NCI-H1092 treated with DMSO at 0.1 percent for 48 hours (cell line): ENCODE measurements at places on chromosomes 7 and 10.

GRCh38 chr10:61464461-61465170 lies 11.4 kb upstream of the TMEM26 start:
- no peak for DNase-seq

- no peak for DNase-seq
Observed at GRCh38 chr10:74973741-74974392, 137.6 kb upstream of the SAMD8 start.

DNA sequence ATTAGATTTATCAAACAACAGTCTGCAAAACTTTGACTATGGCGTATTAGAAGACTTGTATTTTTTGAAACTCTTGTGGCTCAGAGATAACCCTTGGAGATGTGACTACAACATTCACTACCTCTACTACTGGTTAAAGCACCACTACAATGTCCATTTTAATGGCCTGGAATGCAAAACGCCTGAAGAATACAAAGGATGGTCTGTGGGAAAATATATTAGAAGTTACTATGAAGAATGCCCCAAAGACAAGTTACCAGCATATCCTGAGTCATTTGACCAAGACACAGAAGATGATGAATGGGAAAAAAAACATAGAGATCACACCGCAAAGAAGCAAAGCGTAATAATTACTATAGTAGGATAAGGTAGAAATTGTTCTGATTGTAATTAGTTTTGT lies 31.4 kb downstream of the LRRC17 start:
- no peak for DNase-seq

GRCh38 chr7:43108255-43109011 lies 4.0 kb upstream of the HECW1 start:
- DNase-seq = peak; percentile 2

DNA sequence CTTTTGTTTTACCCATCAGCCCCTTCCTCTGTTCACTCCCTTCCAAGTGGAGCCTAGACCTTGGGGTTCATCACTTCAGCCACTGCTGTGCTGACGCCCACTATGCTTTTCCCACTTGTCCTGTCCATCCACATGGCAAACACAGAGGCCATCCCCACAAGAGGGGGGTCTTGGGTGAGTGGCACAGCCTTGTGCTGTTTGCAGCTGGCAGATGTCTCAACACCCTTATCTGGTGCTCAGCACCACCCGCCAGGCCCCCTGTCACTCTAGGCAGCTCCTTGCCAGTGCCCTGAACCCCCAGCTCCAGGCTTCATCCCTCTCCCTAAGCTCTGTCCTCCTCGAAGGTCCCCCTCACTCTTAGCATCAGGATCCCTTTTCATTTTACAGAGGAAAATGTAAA lies 13.1 kb downstream of the BLVRA start:
- DNase-seq = no peak

GRCh38 chr10:114753126-114753525 lies 68.5 kb upstream of the FHIP2A start:
- no peak for DNase-seq

DNA sequence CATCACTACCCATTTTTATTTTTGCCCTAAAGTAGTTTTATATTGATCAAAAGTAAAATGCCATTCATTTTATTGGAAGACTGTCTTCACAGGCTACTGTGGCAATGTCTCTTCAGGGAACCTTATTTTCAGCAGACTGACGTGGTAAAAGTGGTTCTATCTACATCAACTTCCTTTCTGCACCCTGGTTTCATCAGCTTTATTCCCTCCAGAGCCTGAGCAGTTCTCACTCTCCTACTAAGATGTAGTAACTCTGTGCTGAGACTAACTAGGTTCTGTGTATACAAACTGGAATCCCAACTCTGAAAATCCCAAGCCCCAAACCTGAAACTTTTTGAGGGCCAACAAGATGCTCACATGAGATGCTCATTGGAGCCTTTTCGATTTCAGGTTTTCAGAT lies 155.3 kb downstream of the SFMBT2 start:
- no peak for DNase-seq

- no peak for DNase-seq
Observed at GRCh38 chr10:63862860-63863259, 341.7 kb downstream of the REEP3 start.

GRCh38 chr7:37310327-37311080 lies 138.2 kb downstream of the ELMO1 start:
- DNase-seq = no peak

GRCh38 chr10:980468-981093 lies 7.7 kb upstream of the GTPBP4 start:
- no peak for DNase-seq

DNA sequence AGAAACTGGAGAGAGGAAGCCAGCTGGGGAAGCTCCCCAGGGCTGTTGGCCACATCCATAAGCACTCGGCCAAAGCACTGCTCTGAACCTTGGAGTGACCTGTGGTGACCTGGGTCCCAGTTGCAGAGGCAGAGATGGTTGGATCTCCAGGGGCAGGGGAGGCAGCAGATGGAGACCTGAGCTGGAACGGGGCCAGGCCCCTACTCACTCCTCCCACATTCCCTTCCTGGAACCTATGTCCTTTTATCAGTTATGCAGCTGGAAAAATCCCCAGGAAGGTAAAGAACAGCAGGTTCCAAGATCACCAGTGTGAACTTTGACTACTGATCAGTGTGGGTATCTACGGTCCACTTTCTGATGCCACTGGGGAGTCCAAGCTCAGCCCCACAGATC lies 9.6 kb upstream of the PNLIPRP2 start:
- no peak for DNase-seq

DNA sequence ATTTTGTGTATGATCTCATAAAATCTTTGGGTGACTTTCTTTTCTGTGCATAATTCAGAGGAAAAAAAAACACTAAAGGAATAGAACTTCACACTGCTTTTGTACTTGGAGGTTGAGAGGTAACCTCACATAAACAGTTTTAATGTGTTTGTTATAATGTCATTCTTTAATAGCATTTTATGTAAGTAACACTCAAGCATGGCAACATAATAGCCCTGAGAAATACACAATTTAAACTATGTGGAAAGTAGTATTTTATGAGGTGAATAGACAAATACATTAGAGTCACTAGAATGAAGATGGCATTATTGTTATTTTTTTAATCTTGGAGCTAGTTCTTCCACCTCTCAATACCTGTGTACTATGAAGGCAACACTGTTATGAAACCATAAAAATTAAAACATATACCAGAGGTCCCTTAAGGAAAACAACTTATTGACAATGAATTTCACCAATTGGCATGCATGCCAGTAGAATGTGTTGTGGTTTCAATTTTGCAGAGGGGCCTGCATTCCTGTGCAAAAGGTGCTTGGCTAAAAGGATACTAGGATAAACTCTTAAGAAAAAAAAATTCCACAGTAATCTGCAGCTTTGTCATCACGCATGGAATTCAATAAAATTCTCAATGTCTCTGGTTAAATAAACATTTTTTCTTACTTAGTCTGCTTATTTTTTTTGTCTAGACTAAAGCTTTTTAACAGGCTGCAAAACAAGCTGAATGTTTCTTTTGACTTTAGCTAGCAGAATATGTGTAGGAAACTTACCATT lies 102.5 kb downstream of the CD36 start:
- no peak for DNase-seq

GRCh38 chr7:14104861-14105260 lies 115.4 kb upstream of the ETV1 start:
- no peak for DNase-seq

DNA sequence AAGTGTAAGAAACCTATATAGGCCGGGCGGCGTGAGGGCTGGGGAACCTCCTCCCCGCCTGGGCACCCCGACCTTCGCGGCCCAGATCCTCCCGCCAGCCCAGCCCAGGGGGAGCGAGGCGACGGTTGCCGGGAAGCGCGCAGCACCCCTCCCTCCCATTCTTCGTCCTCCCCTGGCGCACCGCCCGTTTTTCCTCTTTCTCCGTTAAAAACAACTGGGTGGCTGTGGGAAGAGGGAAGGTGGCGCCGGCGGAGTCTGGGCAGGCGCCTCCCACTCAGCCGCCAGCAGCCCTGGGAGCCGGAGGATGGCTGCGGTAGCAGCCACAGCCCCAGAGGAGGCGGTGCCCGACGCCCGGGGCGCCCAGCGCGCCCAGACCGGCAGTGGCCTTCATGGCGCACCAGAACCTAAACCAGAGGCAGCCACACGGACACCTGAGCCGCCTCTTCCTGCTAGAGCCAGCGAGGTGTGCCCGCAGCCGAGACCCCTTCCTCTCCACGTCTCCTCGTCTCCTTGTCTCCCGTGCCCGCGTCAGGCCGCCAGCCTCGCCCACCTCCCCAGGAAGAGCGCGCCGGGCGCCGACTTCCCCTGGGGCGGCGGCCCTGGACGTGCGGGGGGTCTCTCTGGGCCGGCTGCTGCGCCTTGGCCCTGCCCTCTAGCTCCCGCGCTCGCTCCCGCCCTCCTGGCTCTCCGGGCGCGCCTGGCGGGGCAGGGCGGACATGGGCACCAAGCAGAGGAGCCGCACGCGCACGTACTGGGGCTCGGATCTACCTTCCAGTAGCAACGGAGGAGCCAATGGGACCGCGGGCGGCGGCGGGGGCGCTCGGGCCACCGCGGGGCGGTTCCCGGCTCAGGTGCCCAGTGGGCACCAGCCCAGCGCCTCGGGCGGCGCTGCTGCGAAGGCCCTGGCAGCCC lies 32.8 kb upstream of the SFTPD start:
- DNase-seq = peak; percentile 69

- no peak for DNase-seq
Observed at GRCh38 chr10:2899246-2899951, 167.9 kb upstream of the PFKP start.

DNA sequence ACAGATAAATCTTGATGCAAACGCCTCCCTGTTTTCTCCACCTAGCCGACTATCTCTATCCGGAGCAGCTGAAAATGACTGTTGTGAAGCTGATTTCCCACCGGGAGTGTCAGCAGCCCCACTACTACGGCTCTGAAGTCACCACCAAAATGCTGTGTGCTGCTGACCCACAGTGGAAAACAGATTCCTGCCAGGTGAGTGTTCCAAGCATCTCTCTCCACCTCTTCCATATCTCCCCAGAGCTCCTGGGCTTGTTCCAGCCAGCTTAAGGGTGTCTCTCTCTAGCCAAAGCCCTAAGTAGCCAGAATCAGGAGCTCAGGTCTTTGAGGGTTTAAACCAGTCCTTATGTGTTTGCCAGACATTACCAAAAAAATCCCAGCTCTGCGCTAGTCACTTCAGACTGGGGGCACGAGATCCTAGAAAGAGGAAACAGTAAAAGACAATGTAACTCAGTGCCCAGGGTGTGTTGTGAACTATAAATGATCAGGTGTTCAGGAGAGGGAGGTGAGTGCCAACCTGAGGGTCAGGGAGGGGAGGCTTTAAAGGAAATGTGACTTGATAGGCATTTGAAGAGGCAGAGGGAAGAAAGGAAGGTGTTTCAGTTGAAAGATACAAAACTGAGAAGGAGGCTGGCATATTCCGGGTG lies 4.4 kb downstream of the PLAU start:
- no peak for DNase-seq

DNA sequence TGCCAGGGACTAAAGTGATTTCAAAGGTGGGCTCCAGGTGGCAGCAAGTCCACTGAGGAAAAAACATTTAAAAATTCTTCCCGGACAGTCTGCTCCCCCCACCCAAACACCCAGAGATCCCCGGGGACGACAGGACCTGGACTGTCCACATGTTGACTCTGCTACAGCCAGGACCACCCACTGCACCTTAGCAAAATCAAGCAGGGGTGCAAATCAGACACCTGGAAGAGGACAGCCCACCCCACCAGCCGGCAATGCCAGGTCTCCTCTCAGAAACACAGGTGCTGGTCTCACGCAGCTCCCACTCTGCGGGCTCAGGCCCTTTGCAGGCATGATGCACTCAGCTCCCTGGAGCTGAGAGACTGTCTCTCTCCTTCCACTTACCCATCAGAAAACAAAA lies 251.9 kb downstream of the TNS3 start:
- DNase-seq = no peak

DNA sequence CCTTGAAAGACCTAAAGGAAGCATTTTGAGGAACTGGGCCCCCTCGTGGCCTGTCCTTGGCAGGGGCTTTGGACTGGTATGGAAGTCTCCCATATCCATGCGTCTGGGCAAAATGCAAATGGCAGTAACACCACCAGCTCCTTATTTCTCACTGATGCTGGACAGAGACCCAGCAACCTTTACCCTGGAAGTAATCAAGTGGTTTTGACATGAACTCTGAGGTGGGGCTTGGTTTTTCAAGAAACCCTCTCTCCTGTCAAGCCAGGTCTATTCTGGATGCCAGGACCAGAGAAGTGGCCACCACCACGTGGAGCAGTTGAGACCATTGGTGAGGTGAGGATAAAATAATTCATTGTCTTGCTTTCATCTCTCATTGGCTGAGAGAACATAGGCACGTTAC lies 84.4 kb downstream of the OTUD1 start:
- no peak for DNase-seq
